ENCODE measurements at places on chromosomes 7 and 10. TPM values are rescaled to one million over a fixed set of nuclear protein-coding genes. Genes with fewer than 3 reads are reported as not detected.

GRCh38 chr10:51907361-51907760 lies 208.0 kb upstream of the CSTF2T start:
- DNase-seq, result no peak

DNA sequence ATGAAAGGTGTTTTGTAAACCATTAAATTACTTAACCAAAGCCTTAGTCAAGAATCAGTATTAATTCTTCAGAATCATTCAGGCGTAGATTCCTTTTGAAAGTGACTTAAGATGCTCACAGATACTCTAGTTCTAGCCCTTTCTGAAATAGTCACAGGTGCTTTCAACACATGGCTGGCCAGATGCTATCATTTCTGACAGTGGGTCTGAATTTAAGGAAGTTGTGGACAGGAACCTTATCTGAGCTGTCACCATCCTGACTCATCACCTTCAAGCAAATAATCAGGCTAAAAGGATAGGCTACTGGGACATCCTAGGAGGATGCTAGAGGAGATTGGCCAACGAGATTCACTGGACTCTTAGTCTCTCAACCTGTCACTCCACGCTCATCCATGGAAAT lies 501.5 kb downstream of the LRMDA start:
- DNase-seq, result no peak

DNA sequence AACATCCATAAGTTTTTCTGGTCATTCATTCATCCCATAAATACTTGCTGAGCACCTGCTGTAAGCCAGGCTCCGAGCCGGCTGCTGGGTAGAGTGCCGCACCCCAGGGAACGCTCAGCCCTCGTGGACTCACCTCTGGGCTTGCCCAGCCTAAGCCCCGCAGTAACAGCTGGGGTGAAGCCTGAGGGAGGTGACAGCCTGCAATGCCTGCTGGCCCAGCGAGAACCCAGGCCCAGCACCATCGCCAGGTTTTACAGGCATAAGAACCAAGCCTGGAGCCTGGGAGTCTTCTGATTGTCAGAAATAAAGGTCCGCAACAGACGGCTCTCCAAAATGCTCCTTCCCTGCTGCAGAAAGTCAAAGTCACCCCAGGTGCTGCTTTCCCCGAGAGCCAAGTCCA lies 205.4 kb downstream of the ZMYND11 start:
- DNase-seq, result no peak

- DNase-seq, result no peak
Observed at GRCh38 chr7:7792056-7792455, 73.6 kb upstream of the RPA3 start.

DNA sequence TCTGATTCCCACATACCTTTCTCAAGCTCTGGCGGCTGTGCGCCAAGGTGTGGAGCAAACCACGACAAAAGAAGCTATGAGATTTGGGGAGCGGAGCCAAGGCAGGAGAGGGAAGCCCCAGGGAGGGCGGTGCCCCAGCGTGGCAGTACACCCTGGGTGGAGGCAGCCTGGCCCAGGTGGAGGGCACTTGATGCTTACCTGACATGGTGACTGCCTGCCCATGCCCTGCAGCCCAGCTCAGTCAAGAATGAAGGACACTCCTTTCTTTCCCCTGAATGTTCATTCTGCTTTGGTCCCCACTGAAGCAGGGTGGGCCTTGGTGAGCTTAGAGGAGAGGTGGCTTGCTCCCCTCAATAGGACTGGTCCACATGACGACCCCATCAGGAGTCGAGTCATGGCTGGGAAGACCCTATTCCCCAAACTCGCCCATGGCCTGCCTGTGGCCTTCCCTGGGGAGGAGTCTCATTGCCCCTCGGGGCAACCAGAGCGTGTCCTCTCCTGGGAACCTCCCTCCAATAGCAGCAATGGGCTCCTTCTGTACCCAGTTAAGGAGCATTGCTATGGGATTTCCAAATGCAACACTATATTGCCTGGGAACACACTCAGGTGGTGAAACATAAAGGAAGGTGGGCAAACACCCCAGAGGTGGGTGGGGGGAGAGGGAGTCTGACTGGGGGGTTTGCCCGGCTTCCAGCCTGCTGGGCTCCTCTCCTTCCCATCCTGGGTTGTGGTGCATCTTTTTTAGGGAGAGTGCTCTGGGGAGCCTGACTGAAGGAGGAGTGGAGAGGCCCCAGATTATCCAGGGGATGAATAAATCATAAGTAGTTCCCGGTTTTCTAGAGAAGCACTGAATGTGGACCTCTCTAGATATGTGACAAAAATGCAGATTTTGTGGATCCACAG lies 22.7 kb downstream of the RAMP3 start:
- no peak for DNase-seq

- DNase-seq, result no peak
Observed at GRCh38 chr10:115163129-115163528, 70.0 kb downstream of the ATRNL1 start.

DNA sequence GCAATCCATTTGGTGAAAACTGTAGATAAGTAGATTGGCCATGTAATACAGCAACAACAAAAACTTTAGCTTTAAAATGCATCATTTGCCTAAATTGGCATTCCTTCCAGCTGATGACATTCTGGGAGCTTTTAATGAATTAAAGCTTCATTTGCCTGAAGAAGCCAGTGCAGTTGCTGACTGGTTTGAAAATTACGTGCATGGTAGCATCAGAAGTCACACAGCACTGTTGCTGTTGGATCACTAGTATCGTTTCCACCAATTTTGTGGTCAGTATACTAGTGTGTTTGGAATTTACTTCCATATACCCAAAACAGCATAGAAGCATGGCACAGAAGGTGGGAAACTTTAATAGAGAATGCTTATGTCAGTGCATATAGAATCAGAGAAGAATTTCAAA lies 194.9 kb downstream of the ETV1 start:
- DNase-seq, result no peak

DNA sequence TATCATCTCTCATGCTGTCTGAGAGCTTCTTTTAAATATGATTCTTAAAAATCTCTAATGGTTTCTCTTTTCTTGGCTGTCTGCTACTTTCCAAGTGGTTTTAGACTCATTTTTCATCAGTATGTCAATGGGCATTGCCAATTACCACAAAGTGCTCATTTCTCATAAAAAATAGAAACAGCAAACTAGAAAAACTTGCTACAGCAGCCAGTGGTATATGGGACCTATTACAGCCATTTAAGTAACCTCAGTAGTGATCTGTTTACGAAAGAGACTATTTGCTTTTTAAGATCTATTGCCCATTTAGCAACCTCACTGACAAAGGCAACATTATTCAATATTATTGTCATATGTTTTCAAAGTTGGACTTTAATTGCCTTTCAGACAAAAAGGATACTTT lies 207.1 kb upstream of the RHOBTB1 start:
- no peak for DNase-seq

- DNase-seq, result no peak
Observed at GRCh38 chr10:14585287-14586193, 189.2 kb downstream of the FAM107B start.

- DNase-seq, result no peak
Observed at GRCh38 chr10:94680544-94680943, 3.0 kb upstream of the CYP2C18 start.

GRCh38 chr7:106064771-106065574 lies 47.1 kb downstream of the SYPL1 start:
- DNase-seq, result peak; percentile 81

DNA sequence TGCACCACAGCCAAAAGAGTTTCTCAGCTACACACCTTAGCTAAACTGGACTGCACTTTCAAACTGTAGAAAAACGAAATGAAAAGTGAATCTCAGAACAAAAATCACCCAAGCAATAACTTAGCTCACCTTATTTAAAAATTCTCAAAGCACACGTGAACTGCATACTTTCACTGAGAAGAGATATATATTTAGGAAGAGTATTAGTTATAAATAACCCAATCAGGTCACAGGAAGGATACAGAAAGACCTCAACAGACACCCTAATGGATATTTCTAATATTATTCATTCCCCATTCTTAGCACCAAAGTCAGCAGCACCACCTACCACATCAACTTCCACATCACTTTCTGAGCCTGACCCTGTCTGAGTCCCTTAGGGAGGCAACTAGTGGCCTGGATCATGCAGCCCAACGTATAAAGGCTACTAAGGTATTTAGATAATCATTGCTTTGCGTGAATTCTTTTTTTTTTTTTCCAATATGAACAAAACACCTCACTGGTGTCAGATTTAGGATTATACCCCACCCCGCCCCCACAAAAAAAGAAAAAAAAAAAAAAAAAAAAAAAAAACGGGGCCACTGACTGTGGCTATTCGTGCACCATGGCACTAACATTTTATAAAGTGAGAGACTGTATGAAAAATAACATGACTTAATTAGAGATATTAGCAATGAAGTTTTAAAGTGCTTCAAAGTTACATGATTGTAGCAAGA lies 2.6 kb downstream of the ABI1 start:
- DNase-seq, result no peak

DNA sequence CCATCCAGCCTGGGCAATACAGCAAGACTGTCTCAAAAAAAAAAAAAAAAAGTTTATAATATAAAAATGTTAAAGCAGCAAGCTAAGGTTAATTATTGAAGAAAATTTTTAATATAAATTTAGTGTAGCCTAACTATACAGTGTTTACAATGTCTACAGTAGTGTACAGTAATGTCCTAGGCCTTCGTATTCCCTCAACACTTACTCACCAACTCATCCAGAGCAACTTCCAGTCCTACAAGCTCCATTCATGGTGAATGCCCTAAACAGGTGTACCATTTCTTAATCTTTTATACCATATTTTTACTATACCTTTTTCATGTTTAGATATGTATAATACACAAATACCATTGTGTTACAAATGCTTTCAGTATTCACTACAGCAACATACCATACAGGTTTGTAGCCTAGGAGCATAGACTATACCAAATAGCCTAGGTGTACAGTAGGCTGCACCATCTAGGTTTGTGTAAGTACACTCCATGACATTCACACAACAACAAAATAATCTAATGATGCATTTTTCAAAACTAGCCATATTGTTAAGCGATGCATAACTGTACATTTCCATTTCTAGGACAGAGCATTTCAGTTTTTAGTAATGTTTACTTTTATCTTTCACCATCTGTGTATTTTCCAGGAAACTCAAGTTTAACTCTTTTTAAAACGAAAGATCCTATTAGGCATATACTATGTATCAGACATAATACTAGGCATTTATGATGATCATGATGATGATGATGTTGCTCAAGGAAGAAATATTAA lies 43.3 kb downstream of the CNOT4 start:
- no peak for DNase-seq

DNA sequence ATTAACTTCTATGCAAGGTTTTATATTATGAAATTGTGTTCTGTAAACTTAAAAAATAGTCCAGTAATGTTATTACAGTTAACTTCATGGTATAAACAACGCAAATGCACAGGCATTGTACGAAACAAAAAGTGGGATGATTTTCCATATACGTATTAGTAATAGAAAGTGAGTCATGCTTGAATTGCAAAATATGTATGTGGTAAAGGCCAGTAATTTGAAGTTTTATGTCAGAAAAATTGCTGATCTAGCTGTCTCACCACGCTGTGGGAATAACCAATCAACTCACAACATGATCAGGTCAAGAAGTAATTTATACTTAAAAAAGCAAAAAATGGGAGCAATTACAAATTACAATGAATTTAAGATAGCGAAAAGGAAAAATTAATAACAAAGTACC lies 37.0 kb upstream of the GLI3 start:
- no peak for DNase-seq

- no peak for DNase-seq
Observed at GRCh38 chr7:134051020-134051419, 76.1 kb upstream of the LRGUK start.

DNA sequence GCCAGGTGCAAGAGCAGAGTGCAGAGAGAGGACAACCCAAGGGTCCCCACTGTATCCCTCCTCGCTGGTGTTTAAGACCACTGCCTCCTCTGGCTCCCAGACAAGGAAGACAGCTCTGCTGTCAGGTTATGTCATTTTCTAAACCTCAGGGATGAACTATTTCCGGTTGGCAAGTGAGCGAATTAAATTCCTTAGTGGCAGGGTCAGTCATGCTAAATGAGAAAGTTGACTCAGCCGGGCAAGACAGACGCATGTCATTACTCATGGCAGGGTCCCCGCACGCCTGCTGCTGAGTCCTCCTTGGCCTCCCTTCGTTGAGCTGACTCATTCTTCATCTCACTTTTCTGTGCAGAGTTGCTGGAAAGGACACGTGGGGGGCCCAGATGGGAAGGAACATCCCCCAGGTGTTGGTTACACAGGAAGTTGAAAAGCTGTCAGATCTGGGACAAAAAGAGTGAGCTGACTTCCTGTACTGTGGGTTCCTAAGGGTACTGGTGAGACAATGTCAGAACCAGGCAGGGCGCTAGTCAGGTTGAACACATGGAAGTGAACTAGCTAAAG lies 47.1 kb upstream of the UCN3 start:
- DNase-seq, result no peak

DNA sequence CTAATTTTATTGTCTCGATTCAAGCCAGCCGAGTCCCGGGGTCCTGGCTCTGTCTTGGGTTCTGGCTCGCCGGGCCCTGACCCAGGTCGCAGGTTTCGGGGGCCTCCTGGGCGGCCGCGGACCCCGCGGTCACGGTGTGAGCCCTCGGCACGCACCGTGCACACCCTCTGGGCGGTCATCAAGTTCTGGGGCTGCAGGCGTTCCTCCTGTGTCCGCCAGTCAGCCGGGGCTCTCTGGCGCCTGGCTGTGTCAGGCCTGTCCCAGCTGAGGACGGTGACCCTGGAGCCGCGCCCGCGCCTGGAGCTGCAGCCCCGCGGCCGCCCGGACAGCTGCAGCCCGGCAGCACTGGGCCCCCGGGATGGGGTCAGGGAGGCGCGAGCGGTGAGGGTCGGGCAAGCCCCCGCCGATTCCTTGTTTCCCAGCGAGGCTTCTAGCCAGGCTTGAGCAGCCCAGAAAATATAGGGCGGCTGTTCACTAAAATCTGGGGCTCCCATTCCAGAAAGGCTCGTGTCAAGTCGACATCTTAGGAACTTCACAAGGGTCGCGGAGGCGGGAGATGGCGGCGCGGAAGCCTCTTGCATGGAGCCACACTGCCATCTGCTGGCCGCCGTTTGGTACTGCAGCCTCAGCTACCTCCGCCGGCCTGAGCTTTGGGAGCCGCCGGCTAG lies 4.2 kb upstream of the HOXA7 start:
- no peak for DNase-seq

The SUFU gene
- 15.2 TPM for total RNA-seq

The ITGA8 gene
- 23.7 TPM for total RNA-seq

The CPA2 gene
- not detected for total RNA-seq

The RNF133 gene
- total RNA-seq, result 1.6 TPM

The TMEM184A gene
- total RNA-seq, result 9.7 TPM

The CALHM3 gene
- total RNA-seq, result not detected

Measured in left lung (tissue), 14 donors.